CD4-positive, alpha-beta T cell (primary cell): ENCODE measurements at places on chromosomes 1 and 21. TPM values are rescaled to one million over a fixed set of nuclear protein-coding genes. Genes with fewer than 3 reads are reported as not detected.
A peak's percentile ranks its signal among the peaks of the same experiment; 100 is the strongest.

Gene ATP5PO
- total RNA-seq: 143 TPM

DNA sequence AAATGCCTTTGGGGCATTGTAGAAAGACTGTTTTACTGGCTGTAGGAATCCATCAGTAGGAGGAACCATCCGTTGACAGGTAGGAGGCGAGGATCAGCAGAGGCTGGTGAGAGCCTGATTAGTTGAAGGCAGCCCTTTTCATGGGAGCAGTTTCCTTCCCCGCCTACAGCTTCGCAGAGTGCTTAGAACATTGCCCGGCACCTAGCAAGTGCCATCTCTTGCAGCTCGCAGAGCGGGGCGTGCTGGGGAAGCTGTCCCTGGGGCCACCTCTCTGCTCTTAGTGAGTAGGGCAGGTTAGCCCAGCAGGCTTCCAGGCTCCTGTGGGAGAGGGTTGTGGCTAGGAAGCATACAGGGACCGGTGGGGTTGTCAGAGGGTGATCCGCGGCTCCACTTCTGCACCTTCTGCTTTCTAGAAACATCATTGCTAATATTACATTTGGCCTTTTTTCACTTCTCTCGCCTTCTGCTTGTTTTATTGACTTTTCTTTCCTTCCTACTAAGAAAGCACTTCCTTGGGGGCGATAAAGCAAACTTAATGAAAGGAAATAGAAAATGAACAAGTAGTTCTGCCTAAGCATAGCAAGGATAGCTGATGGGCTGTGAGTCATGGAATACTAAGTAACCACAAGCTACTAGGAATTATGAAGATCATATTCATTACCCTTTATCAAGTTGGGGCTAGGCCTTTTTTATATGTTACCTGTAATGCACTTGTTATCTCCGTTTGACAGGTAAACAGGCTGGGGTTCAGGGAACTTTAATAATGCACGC is 176.7 kb downstream of the GALNT2 start:
- H3K4me1 ChIP-seq: no peaks in the 10 kb centered on the region
- DNase-seq: no peak
- no peak overlapping the region for H3K4me3 ChIP-seq
- H3K27ac ChIP-seq: no peak overlapping the region
- H3K27me3 ChIP-seq: no peaks in the 10 kb centered on the region
- peaks cover 27% of the 10 kb centered on the region for H3K36me3 ChIP-seq

GRCh38 chr1:18540136-18540765 is 59.5 kb downstream of the KLHDC7A start:
- no peak for DNase-seq
- H3K4me3 ChIP-seq: no peak overlapping the region
- no peaks in the 10 kb centered on the region for H3K4me1 ChIP-seq
- no peaks in the 10 kb centered on the region for H3K36me3 ChIP-seq
- peaks cover 24% of the 10 kb centered on the region for H3K27me3 ChIP-seq

Gene DEDD
- 35.5 TPM for total RNA-seq

Gene SYCP1
- total RNA-seq: not detected

GRCh38 chr1:39900662-39901463 is 854 bp downstream of the MYCL start:
- peak overlapping the region; percentile 49 for H3K4me3 ChIP-seq
- H3K4me1 ChIP-seq: peaks cover 19% of the 10 kb centered on the region

Gene MGST3
- 22.0 TPM for total RNA-seq

Gene LCE1E
- not detected for total RNA-seq

Gene SOX13
- 1.8 TPM for total RNA-seq

DNA sequence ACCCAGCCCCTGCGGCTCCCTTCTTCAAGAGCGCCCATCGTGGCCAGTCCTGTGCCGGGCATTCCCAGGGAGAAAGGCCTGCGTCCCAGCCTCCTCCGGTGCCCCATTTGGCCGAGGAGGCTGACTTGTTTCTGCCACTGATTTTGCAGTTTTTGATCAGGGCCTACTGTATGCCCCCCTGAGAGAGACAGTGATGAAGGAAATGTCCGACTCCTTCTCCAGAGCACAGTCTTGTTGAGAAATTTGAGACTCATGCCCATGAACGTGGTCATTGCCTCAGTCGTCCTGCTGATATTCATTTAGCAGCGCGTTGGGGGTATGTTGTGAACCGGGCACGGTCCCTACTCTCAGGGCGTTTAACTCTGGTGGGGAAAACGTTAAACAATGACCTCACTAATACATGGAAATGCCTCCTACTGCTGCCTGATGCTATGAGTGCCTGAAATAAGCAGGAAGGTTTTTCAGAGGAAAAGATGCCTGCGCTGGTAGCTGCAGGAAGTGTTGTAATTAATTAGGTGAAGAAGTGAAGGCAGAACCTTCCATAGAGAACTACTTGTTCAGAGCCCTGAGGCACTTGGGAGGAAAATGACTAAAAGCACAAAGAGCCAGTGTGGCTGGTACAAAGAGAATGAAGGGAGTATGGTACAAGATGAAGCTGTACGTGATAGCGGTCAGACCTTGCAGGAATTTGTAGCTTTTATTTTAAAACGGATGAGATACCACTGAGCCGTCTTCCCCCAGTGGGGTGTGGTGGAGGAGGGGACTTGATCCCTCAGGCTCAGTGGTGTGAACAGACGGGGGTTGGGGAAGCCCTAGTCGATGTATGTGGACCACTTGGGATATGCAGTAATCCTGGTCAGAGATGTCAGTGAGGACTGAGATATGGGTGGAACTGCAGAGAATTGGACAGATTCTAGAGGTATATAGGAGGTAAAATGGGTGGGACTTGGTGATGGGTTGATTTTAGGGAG is 730 bp downstream of the ZCCHC17 start:
- H3K27ac ChIP-seq: peak overlapping the region; percentile 88
- DNase-seq: peak; percentile 12
- H3K27me3 ChIP-seq: no peaks in the 10 kb centered on the region

DNA sequence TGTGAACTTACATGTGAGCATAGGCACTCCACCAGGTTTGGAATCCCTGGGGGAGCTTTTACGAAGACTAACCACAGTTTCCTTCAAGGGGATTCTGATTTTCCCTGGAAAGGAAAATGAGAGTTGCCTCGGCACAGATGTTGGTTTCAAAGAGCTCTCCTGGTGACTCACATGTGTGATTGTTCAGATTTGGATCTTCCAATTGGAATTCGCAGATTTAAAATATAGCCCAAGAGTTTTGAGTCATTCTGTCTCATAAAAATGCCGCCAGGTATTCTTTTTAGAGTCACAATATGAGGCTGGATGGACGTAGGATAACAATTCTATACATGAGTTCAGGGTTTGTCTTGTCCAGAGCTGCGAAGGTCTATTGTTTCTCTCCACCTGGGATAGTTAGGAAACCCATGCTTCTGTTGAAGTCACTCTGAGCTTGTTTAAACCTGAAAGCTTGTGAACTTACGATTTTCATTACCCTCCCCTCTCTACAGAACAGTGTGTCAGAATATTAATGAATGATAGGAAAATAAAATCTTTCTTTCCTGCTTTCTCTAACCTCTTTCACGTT is 64.9 kb downstream of the TGFB2 start:
- no peak overlapping the region for H3K4me3 ChIP-seq
- no peaks in the 10 kb centered on the region for H3K36me3 ChIP-seq
- DNase-seq: no peak
- H3K27me3 ChIP-seq: no peaks in the 10 kb centered on the region
- H3K4me1 ChIP-seq: no peaks in the 10 kb centered on the region

GRCh38 chr21:42209801-42210479 is 9.0 kb upstream of the ABCG1 start:
- no peaks in the 10 kb centered on the region for H3K36me3 ChIP-seq
- no peak overlapping the region for H3K4me3 ChIP-seq
- DNase-seq: no peak
- H3K27ac ChIP-seq: no peak overlapping the region

Gene EXTL1
- not detected for total RNA-seq
